CD4-positive, alpha-beta T cell treated with Interleukin-15 for 4 hours (primary cell): ENCODE measurements at places on chromosomes 4 and X.
A peak's percentile ranks its signal among the peaks of the same experiment; 100 is the strongest.

- peak; percentile 71 for DNase-seq
Observed at GRCh38 chr4:1330761-1331590, 16.0 kb upstream of the UVSSA start.

DNA sequence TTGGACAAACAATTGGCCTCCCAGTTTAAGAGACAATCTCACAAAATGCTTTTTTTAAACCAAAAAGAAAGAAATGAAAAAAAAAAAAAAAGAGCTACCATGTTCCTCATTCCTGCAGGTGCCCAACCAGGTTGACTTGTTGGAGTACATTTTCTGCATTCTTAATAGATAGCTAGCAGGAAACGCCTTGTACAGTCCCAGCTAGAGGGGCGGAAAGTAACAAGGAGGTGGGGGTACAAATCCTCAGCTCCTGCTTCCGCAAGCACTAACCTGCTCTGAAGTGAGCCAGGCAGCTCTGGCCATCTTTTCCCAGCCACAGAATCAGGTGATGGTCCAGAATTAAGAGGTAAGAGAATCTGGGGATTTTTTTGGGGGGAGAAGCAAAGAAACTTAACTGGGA is at the start of gene VGLL1:
TSS of gene VGLL1 (plus strand) at position 265 of the 400 bp plus-strand sequence. CDS start 3,806 bp downstream, outside the sequence.
- no peak for DNase-seq

GRCh38 chrX:87525771-87526229 is 8.2 kb downstream of the KLHL4 start:
- DNase-seq, result no peak

DNA sequence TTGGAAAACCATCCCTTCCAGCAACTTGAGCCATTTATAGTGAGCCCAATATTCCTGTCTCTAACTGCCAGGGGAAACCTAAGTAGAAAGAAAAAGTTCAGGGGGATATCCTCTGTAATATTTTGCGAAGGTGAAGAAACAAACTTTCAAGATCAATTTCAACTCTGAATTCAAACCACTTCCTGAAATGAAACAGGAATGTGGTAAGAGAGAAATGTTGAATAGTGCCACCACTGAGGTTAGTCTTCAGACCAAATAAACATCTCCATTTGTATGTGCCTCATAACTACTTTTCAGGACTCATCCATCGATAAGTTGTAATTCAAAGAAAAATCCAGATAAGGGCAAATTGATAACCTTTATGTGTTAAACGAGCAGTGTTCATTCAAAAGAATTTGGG is 128.7 kb downstream of the GABRB1 start:
- DNase-seq, result no peak

- DNase-seq, result no peak
Observed at GRCh38 chr4:3307060-3307459, 14.2 kb downstream of the RGS12 start.

- peak; percentile 45 for DNase-seq
Observed at GRCh38 chr4:184416913-184417734, 57.2 kb downstream of the IRF2 start.

GRCh38 chrX:131217989-131218388 is 71.1 kb downstream of the IGSF1 start:
- no peak for DNase-seq

DNA sequence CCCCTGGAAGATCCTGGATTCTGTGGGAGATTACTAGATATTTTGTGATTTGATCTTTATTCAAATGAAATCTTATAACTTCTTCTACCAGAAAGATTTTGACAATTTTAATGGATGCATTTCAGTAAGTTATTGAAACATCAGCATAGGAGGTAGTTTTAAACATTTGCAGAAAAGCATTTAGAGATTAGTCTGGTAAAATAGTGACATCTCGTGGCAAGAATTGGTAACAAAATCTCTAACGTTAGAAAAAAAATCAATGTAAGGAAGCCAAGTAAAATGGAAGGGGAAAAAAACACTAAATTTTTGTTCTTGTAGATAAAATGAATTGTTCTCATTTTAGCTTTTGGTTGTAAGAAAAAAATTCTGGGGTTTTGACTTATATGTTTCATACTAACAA is 73.3 kb downstream of the TASL start:
- no peak for DNase-seq

- no peak for DNase-seq
Observed at GRCh38 chrX:153450949-153451277, 5.1 kb upstream of the TREX2 start.

GRCh38 chr4:143099693-143100092 is 85.0 kb upstream of the USP38 start:
- DNase-seq, result no peak

DNA sequence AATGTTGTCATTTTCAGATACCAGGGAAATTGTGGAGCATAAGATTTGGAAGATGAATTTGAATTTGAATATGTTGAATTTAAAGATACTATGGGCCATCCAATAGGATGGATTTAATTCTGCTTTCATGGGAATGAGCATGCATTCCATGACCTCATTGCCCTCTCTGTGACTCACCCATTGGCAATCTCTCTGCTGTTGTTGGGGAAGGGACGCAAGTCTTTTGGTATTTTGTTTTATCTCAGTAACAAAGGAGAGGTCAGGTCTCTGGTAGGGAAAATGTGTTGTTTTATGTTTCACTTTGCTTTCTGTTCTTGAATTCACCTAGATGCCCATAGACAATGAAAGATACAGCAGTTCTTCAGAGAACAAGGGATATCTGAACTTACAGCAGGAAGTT is 42.1 kb upstream of the MAGEA4 start:
- no peak for DNase-seq

DNA sequence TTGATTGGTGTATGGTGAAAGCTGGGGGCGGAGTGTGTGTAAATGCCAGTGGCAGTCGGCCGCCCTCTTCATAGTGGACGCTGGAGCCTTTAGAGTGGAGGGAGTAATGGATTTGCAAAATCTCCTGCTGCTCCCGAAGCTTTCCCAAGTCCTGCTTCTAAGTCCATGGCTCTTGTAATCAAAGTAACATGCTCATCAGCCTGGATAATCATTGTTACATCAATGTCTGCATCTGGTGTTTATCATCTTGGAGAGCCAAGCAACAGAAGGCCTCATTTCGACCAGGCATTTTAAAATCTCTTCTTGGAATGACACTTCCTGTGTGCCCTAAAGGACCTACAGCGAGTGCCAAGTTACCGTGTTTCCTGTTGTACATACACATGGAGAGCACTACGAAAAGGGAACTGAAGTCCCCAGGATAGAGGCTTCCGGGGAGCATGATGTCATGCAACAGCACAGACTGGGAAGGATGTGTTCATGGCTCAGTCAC is 32.2 kb downstream of the UNC5C start:
- DNase-seq, result no peak

GRCh38 chr4:55617587-55618197 is 18.4 kb downstream of the NMU start:
- DNase-seq, result no peak

GRCh38 chr4:101083131-101083530 is 264.2 kb downstream of the PPP3CA start:
- DNase-seq, result no peak

DNA sequence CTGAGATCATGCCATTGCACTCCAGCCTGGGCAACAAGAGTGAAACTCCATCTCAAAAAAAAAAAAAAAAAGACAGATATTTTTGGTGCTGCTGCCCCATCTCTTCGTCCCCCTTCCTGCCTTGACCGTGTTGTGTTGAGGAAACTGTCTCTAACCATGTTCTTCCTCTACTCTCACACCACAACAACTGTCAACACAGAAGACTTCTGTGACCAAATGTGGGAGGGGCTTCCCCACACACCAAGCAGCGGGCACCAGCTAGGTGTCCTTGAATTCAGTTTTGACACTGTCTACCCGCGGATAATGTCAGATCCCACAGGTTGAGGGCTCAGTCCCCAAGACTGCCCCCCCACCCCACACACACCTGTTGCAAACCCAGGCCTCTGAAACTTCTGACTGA is 104.7 kb upstream of the BCOR start:
- no peak for DNase-seq

- no peak for DNase-seq
Observed at GRCh38 chrX:54496517-54496852, 451 bp upstream of the FGD1 start.

- DNase-seq, result no peak
Observed at GRCh38 chr4:177349191-177349590, 39.5 kb downstream of the NEIL3 start.

DNA sequence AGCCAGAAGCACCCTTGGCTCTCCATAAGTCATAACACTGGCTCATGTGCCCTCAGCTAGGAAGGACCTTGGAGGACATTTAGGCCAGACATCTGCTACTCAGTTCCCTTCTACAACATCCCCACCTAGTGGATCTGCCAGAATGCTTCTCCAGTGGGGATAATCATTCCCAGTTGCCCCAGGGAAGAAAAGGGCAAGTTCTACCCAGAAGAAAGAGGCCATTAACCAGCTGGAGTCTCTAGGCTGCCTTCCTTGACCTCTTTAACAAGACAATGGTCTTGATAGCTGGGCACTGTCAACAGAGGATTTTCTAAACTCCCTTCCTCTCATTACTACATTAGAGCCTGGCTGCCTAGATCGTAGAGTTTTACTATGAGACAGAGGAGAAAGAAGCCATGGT is 42.0 kb downstream of the LGI2 start:
- no peak for DNase-seq

DNA sequence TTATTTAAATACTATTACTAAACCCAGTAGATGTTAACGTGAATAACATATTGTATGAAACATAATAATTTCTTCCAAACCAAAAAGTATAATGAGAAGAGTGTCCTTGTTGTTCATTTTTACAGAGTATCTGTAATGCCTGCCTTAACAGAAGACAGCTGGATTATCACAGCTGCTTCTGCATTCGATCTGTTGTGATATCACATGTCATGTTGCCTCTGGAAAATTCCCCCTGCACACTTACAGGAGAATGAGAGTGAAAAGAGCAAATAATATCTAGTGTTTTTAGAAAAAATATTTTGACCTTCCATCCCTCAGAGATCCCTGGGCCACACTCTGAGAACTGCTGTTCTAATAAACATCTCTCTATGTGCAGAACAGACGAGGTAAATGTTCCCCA is 240.1 kb upstream of the NOCT start:
- no peak for DNase-seq

- no peak for DNase-seq
Observed at GRCh38 chr4:74930162-74930561, 2.8 kb upstream of the PARM1 start.

GRCh38 chr4:183729430-183730328 is 70.6 kb downstream of the TRAPPC11 start:
- no peak for DNase-seq

GRCh38 chr4:72525938-72526337 is 43.1 kb downstream of the ADAMTS3 start:
- DNase-seq, result no peak

- DNase-seq, result no peak
Observed at GRCh38 chr4:101864660-101865059, 74.1 kb downstream of the BANK1 start.

DNA sequence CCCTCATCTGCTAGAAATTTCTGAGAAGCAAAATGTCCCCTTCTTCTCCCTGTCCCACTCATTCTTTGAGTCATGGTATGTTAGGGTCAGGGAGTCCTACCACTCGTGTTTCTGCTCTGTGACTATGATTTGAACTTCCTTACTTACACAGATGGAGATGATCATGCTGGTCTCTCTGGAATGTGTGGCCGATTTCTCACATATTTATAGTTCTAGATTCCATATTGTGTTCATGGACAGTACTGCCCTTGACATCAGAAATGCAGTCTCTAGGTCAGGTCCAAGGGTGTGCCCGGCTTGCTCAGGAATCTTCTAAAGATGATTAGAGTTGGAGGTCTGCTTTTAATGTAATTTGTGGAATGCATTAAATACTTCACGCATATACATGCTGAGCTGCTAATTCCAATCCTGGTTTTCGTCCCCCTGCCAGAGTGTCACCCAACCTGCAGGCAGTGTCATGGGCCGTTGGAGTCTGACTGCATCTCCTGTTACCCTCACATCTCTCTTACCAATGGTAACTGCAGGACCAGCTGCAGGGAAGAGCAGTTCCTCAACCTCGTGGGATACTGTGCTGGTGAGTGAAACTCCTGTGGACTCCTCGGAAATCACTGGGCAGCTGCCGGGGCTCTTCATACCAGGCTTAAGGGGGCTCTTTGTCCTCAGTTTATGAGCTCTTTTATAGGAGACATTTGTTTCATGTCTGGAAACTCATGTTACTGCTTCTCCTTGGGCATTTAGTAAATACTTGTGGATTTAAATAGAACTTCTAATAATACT is 214.1 kb upstream of the ANXA3 start:
- no peak for DNase-seq

DNA sequence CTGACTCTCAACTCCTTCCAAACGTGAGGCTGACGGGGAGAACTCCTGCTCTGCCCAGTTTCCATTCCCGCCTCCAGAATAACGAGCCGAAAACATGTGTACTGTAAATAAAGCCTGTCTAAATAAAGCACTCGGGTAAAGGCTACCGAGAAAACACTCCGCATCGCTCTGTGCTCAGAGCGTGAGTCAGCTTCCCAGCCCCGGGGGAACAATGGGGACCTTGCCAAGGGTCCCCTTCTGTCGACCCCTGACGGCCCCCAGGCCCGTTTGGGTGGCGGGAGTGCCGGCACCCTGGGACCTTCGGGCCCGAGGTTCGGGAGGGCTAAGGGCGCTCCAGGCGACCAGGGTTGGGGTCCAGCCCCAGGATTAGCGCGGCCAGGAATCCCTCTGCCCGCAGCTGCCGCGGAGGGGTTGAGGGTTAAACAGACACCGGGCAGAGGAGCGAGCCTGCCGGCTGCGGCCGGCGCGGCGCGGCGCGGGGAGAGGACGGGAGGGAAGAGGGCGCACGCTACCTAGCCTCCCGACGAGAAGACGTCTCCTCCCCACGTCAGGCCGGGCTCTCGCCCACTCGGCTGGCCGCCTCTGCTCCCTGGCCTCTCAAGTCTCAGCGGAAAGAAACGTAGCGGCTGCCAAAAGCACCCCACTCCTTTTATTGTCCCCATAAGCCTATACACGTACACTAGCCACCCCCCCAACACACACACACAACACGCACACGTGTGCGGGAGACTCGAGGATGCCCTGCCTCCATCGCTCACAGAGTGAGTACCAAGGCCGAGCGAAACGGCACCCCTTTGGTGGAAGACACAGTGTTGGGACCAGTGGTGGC is 85.5 kb downstream of the BCOR start:
- no peak for DNase-seq

DNA sequence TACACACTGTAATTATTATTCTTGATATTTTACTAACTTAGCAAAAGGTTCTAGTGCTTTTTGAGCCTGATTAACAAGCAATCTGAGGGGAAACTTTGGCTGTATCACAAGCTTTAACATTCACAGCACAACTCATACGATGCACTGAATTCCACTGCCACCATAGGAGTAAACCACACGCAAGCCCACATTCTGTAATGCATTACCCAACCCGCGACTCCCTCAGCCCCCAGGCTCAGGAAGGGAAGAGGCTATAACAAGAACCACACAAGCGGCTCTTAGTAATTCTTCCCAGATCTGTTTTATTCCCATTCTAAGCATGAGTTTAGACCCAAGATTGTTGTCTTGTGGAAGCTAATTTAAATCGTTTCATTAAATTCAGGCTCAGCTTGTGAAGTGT is 138.5 kb upstream of the TBL1X start:
- no peak for DNase-seq

DNA sequence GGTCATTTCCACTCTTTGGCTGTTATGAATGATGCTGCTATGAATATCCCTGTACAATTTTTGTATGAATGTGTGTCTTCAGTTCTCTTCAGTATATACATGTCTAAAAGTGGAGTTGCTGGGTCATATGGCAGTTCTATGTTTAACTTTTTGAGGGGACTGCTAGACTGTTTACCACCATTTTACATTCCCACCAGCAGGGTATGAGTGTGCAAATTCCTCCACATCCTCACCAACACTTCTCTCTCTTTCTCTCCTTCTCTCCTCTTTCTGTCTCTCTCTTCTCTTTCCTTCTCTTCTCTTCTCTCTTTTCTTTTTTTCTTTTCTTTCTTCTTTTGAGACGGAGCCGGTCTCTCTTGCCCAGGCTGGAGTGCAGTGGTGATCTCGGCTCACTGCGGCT is 7.8 kb downstream of the WWC2 start:
- no peak for DNase-seq
